ENCODE measurements at places on chromosomes 7 and 10. TPM values are rescaled to one million over a fixed set of nuclear protein-coding genes. Genes with fewer than 3 reads are reported as not detected.

CAMK2B gene
- polyA plus RNA-seq = 3.7 TPM

OR6B1 gene
- 0.03 TPM for polyA plus RNA-seq

CPED1 gene
- polyA plus RNA-seq = 43.3 TPM

CH25H gene
- 0.22 TPM for polyA plus RNA-seq

SAP25 gene
- polyA plus RNA-seq = 7.5 TPM

CHCHD3 gene
- 68.7 TPM for polyA plus RNA-seq

NUP205 gene
- 68.3 TPM for polyA plus RNA-seq

SORCS1 gene
- polyA plus RNA-seq = 10.7 TPM

ANKRD7 gene
- 4.2 TPM for polyA plus RNA-seq

SPOCK2 gene
- polyA plus RNA-seq = 140 TPM

RPP30 gene
- 53.2 TPM for polyA plus RNA-seq

DNAH11 gene
- 4.3 TPM for polyA plus RNA-seq

ZEB1 gene
- 33.6 TPM for polyA plus RNA-seq

KCNK18 gene
- polyA plus RNA-seq = not detected

LIPJ gene
- 0.38 TPM for polyA plus RNA-seq

FBXL13 gene
- 2.9 TPM for polyA plus RNA-seq

MSS51 gene
- 1.9 TPM for polyA plus RNA-seq

NRG3 gene
- 12.6 TPM for polyA plus RNA-seq

AMPH gene
- polyA plus RNA-seq = 19.7 TPM

PNLIPRP1 gene
- 0.23 TPM for polyA plus RNA-seq

EPHA1 gene
- 18.9 TPM for polyA plus RNA-seq

SPDYE1 gene
- 0.40 TPM for polyA plus RNA-seq

PAOX gene
- 6.8 TPM for polyA plus RNA-seq

FOXK1 gene
- polyA plus RNA-seq = 19.5 TPM

CHAT gene
- polyA plus RNA-seq = 0.11 TPM

ZNF438 gene
- polyA plus RNA-seq = 6.9 TPM

PHYHIPL gene
- 19.0 TPM for polyA plus RNA-seq

MKI67 gene
- polyA plus RNA-seq = 69.5 TPM

ABCB8 gene
- polyA plus RNA-seq = 19.3 TPM

MYPN gene
- polyA plus RNA-seq = 0.11 TPM
